Astrocyte (in vitro differentiated cells and primary cell): ENCODE measurements at places on chromosomes 5 and 9.

DNA sequence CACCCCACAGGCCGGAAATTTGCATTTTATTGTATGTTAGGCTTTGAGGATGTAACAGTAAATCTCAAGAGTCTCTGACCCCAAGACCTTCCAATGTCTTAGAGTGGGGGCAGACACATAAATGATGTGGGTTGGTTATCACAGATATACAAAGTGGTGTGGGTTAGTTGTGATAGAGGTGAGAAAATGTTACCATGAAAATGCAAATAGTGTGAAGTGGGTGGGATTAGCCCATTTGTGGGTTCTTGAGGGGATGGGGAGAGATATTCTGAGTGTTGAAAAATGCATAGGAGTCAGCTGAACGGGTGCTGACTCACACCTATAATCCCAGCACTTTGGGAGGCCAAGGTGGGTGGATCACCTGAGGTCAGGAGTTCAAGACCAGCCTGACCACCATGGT lies 7.9 kb upstream of the RNF145 start:
- DNase-seq, result no peak

- peak; percentile 90 for DNase-seq
Observed at GRCh38 chr9:38227061-38227540, 158.1 kb upstream of the SHB start.

- no peak for DNase-seq
Observed at GRCh38 chr5:17847286-17847685, 213.0 kb downstream of the TAF11L14 start.

DNA sequence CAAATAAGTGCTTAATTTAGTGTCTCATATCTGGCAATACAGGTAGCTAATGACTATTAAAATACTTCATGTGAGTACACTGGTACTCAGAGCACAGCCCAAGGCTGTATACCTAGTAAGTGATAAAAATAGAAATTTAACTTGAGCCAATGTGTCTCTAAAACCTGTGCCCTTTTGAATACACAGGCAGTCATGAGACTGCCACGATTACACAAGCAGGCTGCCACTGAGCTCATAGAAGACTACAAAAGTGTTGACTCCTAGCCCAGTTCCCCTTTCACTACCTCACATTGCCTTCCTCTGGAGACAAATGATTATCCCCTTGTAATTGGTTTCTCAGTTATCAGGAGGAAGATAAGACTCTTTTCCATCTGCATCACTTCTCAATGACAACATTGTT lies 66.3 kb upstream of the PAPPA start:
- DNase-seq, result peak; percentile 90

DNA sequence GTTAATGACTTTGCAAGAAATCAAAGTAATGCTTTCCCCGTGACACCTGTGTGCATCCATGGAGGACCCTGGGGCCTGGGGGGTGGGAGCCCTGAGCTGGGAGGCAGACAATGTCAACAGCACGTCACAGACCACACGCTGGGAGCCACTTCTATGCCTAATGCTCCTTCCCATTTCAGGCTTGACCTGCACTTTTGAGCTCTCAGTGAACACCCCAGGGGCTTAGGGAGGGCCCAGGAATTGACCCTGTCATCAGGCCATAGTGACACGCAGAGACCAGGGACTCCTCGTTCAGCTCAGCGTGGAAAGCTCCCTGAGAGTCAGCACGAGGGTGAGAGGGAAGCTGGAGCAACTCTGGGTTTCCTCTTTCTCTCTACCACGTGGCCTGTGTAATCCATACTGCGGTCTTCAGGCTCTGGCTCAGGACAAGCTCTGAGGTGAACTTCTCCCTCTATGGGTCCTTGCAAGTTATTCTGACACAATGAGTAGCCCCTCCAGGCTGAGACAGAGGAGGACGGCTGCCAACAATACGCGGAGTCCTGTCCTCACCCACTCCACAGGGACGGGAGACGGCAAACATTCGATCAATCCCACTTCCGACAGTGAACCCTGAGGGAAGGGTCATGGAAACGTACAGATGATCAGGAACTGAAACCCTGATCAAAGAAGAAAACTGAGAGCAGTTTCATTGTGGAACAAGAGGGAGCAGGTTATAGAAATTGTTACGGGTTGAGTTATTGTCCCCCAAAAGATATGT lies 130.8 kb upstream of the IRX4 start:
- DNase-seq, result no peak

- no peak for DNase-seq
Observed at GRCh38 chr9:123093141-123093540, 59.7 kb downstream of the GPR21 start.

DNA sequence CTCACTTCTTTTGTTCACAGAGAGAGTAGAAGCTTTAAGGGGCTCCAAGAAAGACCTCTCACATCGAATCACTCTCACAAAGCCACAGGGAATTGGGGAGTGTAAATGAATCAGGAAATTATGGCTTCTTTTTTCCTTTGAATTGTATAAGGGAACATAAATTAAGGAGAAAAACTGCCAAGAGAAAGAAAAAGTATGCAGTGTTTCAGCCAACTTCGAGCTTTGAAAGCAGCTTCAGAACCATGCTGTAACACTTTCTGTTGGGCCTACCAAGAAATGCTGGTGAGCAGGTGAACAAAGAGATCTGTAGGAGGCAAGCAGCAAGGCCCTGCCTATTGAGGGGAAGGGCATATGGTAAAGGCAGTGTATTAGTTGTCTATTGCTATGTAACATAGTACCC lies 33.4 kb upstream of the CTNNA1 start:
- DNase-seq, result no peak

DNA sequence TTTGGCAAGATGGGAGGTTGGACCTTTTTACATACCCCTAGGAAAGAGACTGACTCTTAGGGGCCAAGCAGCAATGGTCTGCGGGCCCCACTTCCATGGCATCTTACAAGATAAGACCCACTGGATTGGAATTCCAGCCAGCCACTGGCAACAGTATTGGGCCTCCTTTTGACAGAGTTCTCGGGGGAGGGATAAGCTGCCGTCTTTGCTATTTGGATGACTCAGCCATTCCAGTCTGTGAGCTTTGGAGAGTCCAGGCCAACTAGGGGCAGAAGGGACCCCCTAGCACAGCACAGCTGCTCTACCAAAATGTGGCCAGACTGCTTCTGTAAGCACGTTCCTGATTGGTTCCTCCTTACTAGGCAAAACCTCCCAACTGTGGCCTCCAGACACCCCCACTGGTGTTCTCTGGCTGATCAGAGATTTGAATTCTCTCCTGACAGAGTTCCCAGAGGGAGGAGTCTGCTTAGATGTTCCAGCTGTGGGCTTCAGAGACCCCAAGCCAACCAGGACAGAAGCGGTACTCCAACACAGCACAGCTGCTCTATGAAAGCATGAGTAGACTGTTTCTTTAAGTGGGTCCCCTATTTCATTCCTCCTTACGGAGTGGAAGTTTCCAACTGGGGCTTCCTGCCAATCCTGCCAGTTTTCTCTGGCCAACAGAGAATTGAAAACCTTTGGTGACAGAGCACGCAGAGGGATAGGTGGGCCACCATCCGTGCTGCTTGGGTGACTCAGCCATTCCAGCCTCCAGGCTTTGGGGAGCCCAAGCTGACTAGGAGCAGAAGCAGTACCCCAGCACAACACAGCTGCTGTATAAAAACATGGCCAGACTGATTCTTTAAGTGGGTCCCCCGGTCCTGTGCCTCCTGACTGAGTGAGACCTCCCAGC lies 672.1 kb upstream of the RIOK2 start:
- peak; percentile 63 for DNase-seq

DNA sequence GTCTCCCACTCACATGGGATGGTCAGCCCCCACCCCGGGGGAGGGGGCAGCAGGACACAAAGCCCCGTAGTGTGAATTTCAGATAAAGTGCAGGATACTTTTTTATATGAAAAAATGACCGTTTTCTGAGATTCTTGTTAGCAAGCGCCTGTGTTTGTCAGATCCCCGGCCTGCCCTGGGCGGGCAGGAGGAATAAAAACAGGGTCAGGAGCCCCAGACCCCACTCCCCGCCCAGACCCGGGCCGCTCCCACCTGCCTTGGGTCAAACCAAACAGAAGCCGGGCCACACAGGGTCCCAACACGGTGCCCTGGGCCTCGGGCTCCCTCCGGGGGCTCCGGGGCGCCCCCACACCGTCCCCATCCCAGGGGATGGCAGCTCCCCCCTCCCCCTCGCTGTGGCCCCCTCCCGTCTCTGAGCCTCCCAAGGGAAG lies 13.5 kb upstream of the NRARP start:
- DNase-seq, result no peak

DNA sequence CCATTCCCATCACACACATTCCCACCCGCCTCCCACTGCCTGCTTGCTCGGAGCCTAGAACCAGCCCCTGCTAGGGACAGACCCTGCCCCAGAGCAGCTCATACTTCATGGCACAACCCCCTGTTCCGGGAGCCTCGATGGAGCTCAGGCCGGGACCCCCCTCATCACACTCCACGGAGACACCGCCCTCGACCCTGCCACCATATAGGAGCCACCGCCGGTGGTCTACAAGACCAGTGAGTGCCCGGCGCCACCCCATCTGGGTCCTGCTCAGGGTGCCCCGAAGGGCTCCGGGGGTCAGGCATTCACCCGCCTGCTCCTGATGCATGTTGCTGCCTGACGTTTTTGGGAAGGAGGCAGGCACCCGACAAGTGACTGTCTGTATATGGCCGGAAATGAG lies 65.5 kb upstream of the RXRA start:
- DNase-seq, result no peak

- no peak for DNase-seq
Observed at GRCh38 chr5:129591508-129592160, 131.5 kb downstream of the ADAMTS19 start.

GRCh38 chr9:93596399-93596798 lies 20.0 kb downstream of the PHF2 start:
- no peak for DNase-seq

GRCh38 chr5:115246361-115246991 lies 16.2 kb downstream of the PGGT1B start:
- DNase-seq, result peak; percentile 11

DNA sequence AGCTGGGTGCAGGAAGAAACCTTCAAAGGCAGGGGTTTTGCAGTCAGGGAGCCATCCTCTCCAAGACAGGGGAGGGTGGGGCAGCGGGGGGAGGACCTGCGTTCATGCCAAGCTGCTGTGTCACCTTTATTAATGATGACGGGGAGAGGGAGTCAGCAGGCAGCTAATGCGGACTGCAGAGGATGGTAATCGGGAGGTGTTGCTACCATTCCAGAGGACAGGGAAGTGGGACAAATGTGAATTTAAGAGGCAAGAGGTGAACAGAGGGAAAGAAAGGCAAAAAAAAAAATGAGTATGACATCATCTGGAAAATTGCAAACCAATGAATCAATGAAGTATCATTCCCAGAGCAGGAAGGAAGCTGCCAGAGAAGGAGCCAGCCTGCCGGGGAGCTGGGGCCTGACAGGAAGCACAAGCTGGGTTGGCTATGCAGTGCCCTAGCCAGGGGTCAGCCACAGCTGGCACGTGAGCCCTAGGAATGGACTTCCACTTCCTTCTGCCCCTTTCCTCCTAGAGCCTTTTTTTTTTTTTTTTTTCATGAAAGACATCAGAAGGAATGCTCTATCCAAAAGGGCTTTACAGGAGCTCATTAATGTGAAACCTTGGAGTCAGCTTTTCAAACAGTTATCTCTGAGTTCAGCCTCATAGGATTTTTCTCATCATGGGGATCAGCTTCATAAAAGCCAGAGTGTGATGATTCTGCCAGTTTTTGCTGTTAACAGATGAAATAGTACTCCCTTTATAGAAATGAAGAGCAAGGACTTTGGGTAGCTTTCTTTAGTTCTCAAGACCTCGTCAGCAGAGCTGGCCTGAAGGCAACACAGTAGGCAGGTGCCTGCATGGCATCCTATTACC lies 9.2 kb downstream of the INSYN2B start:
- peak; percentile 83 for DNase-seq

DNA sequence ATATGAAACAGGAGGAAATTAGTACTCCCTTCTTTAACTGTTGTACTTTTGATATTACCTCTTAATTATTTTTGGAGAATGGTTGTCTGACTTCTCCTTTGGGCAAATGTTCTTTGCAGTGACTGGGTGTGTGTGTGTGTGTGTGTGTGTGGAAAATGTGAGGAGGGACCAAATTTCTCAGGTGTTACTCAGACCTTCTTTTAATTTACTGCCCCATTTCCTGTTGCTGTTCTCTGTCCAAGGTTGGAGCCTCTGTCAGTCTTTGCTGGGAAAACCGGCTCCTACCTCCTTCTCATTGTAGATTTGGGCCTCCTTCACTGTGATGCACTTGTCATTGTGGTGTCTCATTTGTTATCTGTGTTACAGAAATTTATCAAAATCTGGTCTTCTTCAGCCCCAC lies 68.4 kb downstream of the PBX3 start:
- DNase-seq, result peak; percentile 81

GRCh38 chr5:55604611-55605067 lies 69.9 kb upstream of the PLPP1 start:
- peak; percentile 82 for DNase-seq

- peak; percentile 88 for DNase-seq
Observed at GRCh38 chr5:41193456-41194205, 19.7 kb downstream of the C6 start.

GRCh38 chr5:84370176-84370575 lies 14.5 kb downstream of the EDIL3 start:
- DNase-seq, result no peak

DNA sequence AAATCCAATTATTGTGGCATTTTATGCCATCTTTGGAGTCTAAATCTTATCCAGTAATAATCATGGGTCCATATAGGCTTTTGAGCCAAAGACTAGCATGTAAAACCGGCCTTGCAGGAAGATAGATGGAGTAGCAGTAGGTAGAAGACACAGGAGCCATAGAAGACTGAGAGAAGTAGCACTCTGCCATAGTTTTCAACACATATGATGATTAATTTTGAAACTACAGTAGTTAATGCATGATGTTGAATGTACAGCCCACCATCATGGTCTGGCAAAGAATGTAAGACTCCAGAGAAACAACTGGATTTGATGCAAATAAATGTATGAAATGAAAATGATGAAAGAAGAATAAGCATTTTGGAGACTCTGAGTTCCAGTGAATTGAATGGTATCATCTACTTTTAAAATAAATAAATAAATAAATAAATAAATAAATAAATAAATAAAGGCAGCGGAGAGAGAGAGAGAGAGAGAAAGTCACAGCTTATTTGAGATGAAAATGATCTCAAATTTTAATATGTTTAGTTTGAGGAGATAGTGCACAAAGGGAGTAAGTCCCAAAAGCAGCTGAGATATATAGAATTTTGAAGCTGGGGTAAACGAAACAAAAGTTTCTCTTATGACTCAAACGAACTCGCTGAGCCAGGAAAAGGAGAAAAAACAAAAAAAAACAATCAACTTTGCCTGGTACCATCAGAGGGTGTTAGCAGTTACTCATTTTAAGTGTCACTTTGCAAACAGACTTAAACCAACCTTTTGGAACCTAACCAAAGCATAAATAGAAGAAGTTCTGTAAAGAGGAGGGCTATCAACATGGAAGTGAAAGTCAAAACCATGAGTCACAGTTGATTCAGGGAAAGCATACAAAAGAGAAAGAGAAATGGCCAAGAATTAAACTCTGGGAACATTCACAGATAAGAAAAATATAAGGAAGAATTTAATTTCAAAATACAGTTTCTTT lies 388.7 kb downstream of the CETN3 start:
- peak; percentile 97 for DNase-seq

DNA sequence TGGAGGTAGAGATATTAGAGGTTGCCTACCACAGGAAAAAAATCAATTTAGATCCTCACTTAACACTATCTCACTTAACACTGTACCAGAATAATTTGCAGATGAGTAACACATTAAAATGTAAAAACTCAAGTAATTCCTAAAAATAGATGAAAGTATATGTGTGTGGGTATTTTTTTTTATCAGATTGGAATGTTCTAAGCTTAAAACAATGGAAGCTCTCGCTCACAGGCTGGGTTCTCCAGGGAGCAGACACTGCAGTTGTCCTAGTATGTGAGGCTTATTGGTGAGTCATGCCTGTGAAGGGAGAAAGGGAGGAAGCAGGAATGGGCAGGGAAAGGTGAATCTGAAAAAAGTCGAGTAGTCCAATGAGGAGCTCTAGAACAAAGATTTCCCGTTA lies 181.3 kb upstream of the ZNF608 start:
- DNase-seq, result peak; percentile 78
